ENCODE measurements at places on chromosomes 16 and 17. TPM values are rescaled to one million over a fixed set of nuclear protein-coding genes. Genes with fewer than 3 reads are reported as not detected.

DNA sequence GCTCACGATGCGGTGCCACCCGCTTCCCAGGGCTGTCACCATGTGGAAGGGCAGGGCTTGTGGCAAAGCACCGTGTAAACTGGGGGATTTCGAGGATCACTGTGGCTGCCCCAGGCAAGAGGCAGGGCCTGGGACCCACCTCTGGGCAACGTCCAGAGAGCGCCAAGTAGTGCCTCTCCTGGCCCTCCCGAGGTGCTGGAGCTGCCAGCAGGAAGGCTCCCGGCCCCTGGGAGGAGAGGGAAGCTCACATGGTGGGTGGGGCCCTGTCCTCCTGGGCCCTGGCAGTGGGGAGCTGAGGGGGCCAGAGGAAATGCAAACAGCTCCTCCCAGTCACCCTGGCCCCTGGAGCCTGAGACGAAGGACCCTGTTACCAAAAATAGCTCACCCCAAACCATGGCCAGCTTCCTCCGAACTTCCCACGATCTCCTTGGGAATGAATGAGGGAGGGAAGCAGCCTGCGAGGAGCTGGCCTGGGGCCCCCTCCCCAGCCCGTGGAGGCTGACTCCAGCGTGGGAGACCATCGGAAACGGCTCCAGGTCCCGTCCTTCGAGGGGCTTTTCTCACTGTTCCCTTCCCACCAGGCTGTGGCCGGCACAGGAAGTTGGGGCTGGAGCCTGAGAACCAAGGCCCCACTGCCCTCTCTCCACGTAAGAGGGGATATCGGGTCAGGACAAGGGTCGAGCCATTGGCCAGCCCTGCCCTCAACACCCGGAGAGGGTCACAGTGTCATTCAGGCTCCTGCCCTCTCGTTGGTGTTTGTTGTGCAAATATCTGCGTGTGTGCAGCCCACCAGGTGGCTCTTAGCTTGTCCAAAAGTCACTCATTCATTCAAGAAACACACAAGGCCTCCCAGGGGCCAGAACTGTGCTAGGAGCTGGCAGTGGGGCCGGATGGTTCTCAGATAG is 17.7 kb downstream of the VASN start:
- H3K36me3 ChIP-seq, result no peaks in the 10 kb centered on the region
- no peaks in the 10 kb centered on the region for H3K27me3 ChIP-seq
- no peak overlapping the region for H3K27ac ChIP-seq
- peaks cover 64% of the 10 kb centered on the region for H3K4me1 ChIP-seq
- DNase-seq, result no peak
- H3K4me3 ChIP-seq, result no peak overlapping the region

Gene PRCD
- 1.5 TPM for total RNA-seq

GRCh38 chr16:14351647-14352046 is 278.4 kb downstream of the PARN start:
- H3K36me3 ChIP-seq, result no peaks in the 10 kb centered on the region
- H3K4me1 ChIP-seq, result no peaks in the 10 kb centered on the region
- peaks cover 5% of the 10 kb centered on the region for H3K27me3 ChIP-seq
- no peak overlapping the region for H3K27ac ChIP-seq

DNA sequence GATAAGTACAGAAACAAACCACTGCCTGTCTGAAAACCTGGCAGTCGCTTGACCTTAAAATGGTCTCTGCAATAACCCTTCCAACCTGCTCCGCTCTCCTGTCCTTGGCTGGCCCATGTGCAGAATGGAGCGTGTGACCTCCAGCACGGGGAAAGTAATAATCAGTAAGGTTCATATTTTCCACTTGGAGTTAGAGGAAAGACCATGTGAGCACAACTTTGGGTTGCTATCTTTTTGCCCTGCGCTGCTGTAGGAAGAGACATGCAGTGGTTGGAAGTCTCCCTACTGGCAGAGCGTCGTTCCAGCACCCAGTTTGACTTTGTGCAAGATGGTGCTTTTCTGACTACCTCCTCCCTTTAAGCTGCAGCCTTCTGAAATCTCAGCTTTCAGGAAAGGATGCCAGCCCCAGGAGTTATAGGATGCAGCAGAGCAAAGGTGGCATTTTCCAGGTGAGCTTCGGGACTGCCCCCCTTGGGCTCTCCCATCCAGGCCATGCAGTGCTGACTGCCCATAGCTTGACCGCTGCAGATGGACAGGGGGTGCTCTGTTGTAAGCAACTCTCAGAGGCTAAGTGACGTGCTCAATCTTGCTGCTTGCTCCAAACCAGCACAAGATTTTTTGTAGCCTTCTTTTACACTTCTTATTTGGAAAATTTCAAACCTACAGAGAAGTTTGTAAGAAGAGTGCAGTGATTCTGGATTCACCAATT is 110.7 kb upstream of the NOL11 start:
- H3K27ac ChIP-seq, result no peak overlapping the region
- no peak for DNase-seq
- H3K36me3 ChIP-seq, result no peaks in the 10 kb centered on the region
- H3K4me1 ChIP-seq, result no peaks in the 10 kb centered on the region
- H3K4me3 ChIP-seq, result no peak overlapping the region

- no peak overlapping the region for H3K4me3 ChIP-seq
- no peaks in the 10 kb centered on the region for H3K36me3 ChIP-seq
- no peak overlapping the region for H3K27ac ChIP-seq
- no peaks in the 10 kb centered on the region for H3K27me3 ChIP-seq
- no peak for DNase-seq
Measured at GRCh38 chr17:1744551-1745512, 2.2 kb downstream of the SERPINF2 start.

DNA sequence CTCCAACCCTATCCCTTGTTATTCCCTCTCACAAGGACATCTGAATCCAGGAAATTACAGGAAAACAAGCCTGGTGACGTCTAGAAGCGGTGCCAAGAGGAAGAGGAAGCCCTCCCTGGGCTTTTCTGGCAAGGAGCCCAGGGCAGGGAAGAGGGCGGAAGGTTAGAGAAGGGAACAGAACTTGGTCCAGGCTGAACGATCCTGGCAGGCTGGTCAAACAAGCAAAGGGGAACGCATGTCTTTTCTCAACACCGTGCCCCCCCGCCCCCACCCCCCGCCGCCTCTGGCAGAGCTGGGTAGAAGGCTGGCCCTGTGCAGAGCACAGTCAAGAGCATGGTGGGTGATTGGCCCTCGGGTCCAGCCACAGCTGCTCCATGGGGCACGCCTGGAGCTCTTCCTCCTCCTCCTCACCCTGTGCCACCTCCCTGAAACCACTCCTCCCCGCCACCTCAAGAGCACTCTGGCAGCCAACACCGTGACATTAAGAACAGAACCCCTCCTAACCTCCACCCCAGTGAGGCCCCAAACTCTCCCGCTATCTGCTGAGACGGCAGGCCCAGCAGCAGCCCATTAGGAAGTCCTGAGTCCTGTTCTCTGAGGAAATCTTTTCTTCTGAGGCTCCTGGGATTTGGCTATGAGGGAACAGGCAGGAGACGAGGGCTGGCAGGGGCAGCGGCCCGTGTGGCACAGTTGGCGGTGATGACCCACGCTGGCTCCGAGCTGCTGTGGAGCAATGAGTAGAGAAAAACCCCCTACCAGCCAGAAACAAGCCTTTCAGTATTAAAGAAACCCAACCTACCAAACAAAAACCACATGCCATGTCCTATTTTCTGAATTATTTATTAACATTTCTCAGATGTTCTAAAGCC is 7.3 kb downstream of the C16orf86 start:
- no peaks in the 10 kb centered on the region for H3K36me3 ChIP-seq
- DNase-seq, result no peak
- H3K27me3 ChIP-seq, result no peaks in the 10 kb centered on the region
- no peak overlapping the region for H3K4me3 ChIP-seq
- no peak overlapping the region for H3K27ac ChIP-seq

Gene EXOC3L1
- total RNA-seq, result 0.62 TPM

Gene TNFSF13
- total RNA-seq, result 0.43 TPM

DNA sequence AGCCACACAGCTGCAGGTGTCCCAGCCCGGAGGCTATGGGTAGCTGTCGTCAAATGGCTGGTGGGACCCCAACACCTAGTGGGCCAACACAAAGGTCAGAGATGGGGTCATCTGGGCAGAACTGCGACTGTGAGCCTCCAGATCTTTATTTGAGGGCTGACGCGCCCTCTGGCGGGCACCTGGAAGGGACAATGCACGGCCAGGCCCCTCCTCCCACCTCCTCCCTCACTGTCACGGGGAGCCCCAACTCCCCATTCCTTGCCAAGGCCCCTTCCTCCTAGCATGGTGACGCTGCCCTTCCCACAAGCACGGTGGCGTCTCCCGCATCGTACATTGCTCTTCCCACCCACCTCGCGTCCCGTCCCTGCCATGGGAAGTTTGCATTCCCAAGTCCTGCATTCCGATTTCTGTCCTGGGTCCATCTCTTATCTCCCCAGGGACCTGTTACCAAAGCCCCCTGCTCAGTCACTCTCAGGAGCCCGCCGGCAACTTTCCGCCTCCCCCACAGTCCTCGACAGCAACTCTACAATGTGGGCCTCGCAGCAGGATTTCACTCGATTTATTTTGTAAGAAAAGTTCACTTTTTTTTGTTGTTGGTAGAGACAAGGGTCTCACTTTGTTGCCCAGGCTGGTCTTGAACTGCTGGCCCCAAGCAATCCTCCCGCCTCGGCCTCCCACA is 1.0 kb downstream of the TLE7 start:
- no peak overlapping the region for H3K27ac ChIP-seq
- H3K4me1 ChIP-seq, result no peaks in the 10 kb centered on the region
- no peak overlapping the region for H3K4me3 ChIP-seq
- no peak for DNase-seq

- no peak for DNase-seq
- no peak overlapping the region for H3K4me3 ChIP-seq
- H3K27me3 ChIP-seq, result no peaks in the 10 kb centered on the region
- H3K4me1 ChIP-seq, result no peaks in the 10 kb centered on the region
- H3K36me3 ChIP-seq, result peaks cover 27% of the 10 kb centered on the region
Measured at GRCh38 chr17:37123941-37124820, 175.4 kb downstream of the AATF start.

All from astrocyte (in vitro differentiated cells and primary cell).